ENCODE measurements at places on chromosomes 4 and X.

DNA sequence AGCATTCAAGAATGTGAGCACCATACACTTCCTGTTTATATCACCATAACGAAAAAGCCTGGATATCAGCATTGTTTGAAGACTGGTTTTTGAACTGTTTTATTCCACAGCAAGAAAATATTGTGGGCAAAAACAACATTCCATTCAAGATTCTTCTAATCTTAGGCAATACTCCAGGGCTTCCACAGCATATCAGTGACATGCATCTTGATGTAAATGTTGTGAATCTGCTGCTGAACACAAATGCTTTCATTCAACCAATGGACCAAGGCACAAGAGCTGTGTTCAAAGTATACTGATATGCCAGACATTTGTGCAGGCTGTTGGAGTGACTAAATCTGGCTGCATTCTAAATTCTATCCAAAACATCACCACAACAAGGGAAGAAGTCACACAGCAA, 260.1 kb upstream of the ETNPPL start:
- no peak for DNase-seq

- DNase-seq: no peak
These were observed 145.4 kb downstream of the STIM2 start for GRCh38 chr4:27005905-27006590.

DNA sequence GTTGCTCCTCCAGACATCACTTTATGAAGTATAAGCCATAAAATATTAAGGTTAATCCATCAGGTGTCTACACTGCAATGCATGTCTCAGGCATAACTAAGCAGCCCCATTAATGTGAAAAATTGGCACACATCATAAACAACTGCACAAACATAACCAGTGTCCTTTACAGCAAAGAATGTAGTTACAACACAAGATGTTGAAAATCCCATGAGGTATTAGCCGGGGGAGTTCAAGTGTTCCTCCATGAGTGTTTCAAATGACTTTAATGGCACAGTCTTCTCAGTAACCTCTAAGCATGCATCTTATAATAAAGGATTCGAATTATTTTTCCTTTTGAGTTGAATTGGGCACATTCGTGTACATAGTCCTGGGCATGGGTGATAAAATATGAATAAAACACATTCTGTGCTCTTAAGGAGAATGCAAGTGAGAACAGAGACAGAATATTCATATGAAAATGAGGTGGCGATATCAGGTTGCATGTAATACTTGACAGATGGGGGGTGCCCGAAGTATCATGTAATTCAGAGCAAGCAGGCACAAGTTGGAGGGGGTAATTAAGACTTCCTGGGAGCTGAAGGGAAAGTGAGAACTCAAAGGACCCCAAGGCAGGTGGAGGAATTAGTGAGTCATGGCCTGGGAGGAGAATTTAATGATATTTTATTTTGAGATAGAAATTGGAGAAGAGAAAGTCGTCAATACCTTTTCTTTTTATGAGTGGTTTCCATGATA, 18.2 kb upstream of the VCX2 start:
- no peak for DNase-seq

DNA sequence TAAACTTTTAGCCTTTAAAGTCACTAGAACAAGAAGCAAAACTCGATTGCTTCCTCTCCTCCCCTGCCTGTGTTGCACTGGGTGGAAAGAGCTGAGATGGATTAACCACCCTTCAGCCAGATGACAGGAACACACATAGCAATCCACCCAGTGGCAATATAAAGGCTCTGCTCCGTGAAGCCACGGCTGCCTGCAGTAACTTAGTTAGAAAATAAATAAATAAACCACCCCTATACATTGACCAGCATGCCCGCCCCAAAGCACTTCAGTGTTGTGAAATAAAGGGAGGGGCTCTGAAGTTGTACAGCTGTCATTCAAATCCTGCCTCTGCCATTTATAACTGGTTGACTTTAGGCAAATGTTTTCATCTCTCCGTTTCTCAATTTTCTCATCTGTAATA, 217.1 kb upstream of the LDB2 start:
- DNase-seq: no peak

GRCh38 chr4:31241504-31242106, 521.4 kb downstream of the PCDH7 start:
- no peak for DNase-seq

- DNase-seq: no peak
These were observed 30.7 kb downstream of the TAF7L start for GRCh38 chrX:101260435-101260834.

GRCh38 chr4:165210566-165210965, 3.2 kb downstream of the KLHL2 start:
- DNase-seq: no peak

GRCh38 chr4:108849611-108850168, 86.8 kb upstream of the ETNPPL start:
- DNase-seq: no peak

DNA sequence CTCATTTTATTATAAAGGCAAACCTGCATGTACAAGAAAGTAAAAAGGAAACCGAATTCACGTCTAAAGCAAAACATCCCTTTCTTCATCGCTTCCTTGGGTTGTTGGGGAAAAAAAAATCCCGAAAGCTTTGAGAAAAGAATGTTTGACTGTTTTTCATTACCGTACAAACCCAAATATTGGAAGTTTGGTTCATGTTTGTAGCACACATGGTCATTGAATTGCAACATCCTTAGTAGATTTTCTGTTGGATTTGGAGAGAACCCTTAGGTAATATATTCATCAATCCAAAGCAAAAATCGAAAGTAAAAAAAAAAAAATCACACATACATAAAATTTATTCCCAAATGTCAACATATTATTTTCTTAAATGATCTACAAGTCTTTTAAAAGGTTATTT, 420.3 kb downstream of the MAPK10 start:
- DNase-seq: no peak

DNA sequence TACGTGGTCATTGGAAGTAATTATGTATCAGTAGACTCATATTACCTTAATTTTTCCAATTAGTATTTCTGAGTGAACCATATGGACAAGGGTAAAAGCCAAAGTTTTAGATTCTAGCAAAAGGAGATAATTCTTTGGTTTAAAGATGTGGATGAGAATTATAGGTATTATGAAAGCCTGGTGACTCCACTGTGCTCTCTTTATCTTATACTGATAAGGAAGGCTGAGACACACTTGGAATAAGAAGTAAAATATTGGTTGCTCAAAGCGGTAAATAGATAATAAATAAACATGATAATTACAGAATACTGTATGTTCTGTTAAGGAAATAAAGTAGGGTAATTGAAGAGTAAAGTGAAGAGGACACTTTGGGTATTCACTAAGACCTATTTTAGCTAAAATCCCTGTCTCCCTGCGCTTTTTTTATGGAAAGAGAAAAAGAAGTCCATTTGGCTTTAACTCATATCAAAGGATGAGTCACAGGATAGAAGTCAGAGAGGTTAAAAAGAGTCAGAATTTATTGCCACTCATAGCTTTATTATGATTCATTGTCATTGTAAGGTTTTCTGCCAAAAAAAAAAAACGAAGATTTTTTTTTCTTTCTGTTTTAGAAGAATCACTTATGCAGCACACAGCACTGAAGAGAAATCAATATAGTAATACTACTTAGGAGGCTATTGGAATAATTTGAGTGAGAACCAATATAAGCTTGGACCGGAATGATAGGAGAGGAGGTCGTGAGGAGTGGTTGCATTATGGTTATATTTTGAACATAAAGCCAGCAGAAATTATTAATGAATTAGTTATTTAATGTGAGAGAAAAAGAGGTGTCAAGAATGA, 2463.1 kb downstream of the ARAP2 start:
- no peak for DNase-seq

- no peak for DNase-seq
These were observed 142.9 kb upstream of the SLC4A4 start for GRCh38 chr4:71195924-71196323.

All from stimulated activated CD8-positive, alpha-beta memory T cell treated with anti-CD3 and anti-CD28 coated beads, Interleukin-12 subunit alpha, Interleukin-12 subunit beta, amount 100 ng/mL, for 4 hours (primary cell).